NCI-H1105 (cell line): ENCODE measurements at places on chromosomes 12 and 14.

- DNase-seq: no peak
These were observed 2.9 kb upstream of the CACNA1C start for GRCh38 chr12:2049604-2050540.

DNA sequence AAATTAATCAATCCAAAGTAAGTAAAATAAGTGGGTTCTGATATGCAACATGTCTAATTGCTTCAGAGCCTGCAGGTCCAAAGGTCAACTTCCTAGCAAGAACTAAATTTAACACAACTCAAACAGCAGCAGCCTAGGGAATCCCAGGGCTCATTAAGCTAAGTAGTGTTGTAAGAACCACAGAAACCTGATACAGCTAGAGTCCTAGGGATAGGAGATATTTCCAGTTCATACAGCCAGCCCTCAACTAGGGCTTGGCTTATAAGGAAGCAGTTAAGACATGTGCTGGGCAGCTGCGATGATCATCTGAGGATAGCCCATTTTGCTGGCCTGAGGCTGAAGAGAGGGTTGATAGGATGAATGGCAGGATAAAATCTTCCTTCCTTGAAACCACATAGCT, at the start of gene OR4Q3:
Gene OR4Q3, plus strand, starts transcription at position 316 of the 400 bp plus-strand sequence.
- DNase-seq: no peak

GRCh38 chr12:6613015-6613775, 6.0 kb upstream of the CHD4 start:
- DNase-seq: peak; percentile 97

DNA sequence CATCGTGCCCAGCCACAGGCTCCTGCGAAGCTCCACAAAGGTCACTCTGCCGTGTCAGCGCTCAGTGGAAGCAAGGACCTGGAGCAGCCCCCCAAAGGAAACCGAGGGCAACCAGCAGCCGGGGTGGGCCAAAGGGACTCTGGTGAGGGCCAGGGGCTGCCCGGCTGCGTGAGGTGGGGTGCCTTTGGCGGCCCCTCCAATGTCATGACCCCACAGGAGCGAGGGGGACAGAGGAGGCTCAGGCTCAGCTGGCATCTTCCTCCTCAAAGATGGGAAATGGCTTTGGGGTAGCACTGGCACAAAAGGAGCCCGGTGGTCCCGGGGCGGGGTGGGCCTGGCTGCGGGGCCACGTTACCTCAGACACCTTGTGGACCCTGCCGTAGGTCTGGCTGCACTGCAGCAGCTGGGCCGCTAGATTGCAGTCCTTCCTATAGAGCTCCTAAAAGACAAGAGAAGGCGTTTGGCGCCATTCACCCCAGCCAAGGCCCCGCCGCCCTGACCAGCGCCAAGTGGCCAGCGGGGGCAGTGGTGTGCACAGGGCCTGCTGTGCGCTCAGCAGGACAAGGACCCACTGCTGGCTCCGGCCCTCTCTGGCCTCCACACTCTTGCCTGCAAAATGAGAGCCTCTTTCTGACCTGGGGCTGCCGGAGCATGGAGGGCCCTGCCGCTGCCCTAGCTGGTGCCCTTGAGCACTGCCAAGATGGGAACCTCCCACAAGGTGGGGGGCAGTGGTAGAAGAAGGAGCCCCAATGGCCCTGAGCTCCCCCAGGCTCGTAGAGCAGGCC, 46.9 kb downstream of the BEGAIN start:
- no peak for DNase-seq

- no peak for DNase-seq
These were observed 4.9 kb upstream of the RNASE1 start for GRCh38 chr14:20807304-20808161.

DNA sequence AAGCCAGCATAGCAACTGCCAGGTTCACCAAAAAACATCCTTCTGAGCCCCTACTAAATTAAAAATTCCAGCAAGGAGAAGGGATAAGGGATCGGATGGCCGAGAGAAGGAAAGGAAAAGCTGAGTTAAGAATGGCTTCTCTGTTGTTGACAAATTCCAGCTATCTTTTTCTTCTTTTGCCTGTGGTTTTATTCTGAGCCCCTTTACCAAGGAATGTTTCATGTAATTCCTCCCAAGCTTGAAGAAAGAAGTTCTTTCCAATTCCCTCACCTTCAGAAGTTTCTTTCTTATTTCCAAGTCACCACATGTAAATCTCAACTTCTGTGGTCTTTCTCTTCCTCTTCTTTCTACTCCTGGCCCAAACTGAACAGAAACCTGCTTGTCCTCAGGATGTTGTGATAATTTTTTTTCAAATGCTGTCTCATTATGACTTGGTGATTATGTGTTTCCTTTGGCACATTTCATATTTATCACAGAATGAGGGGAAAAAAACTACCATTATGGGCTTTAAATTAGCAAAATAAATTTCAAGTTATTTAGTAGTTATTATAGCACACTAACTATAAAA, 40.0 kb downstream of the FGD6 start:
- DNase-seq: no peak

DNA sequence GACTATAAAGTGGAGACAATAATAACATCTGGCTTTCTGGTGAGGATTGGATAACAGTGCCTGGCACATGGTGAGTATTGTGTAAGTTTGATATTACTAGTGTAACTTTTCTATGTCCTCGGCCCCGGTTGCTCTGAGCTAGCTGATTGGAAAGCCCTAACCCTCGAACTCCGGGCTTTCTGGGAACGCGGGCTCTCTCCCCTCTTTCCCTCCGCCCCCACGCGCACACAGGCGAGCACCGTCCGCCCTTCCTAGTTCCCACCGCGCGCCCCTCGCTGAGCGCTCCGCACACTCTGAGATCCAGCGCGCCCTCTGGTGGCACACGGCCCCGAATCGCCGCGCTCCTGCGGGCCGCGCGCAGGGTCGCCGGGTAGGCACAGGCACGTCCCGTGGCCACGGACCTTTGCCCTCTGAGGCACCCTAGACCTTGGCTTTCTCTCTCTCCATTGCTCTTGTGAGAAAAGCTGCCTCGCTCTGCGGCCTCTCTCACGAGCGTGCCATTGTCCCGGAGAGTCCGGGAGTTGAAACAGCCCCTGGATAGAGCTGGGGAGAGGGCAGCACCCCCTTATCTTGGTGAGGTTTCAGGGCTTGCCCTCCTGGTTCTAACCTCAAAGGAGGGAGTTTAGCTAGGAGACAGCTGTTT, 23.2 kb upstream of the ESRRB start:
- peak; percentile 61 for DNase-seq

- no peak for DNase-seq
These were observed 7.9 kb downstream of the DYNC1H1 start for GRCh38 chr14:101972126-101972866.

GRCh38 chr12:89752341-89752740, 43.7 kb upstream of the ATP2B1 start:
- DNase-seq: no peak

DNA sequence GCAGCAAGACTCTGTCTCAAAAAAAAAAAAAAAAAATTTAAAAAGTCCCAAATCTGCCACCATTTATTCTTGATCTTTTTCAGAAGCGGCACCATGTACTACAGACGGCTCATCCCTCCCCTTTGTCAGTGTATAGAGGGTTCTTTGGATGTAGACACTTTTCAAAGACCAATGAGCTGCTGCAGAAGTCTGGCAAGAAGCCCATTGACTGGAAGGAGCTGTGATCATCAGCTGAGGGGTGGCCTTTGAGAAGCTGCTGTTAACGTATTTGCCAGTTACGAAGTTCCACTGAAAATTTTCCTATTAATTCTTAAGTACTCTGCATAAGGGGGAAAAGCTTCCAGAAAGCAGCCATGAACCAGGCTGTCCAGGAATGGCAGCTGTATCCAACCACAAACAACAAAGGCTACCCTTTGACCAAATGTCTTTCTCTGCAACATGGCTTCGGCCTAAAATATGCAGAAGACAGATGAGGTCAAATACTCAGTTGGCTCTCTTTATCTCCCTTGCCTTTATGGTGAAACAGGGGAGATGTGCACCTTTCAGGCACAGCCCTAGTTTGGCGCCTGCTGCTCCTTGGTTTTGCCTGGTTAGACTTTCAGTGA, 6.5 kb upstream of the ACACB start:
- DNase-seq: no peak

GRCh38 chr14:21233457-21234076, 35.7 kb downstream of the HNRNPC start:
- no peak for DNase-seq

DNA sequence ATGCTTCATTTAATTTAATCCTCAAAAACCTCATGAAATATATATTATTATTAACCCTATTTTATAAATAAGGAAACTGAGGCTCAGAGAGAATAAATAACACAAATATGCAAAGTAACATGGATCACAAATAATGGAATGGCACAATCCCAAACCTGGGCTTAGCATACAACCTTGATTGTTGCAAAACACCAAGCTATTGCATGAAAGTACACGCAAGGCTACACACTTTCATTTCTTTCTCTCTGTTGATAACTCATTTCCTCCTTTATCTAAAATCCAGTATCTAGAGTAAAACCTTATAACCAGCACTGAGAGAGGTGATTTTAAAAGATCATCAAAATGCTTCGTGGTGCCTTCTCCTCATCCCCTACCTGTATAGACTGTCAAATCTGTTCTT, 2.8 kb upstream of the DAAM1 start:
- no peak for DNase-seq

- DNase-seq: peak; percentile 45
These were observed 44.7 kb downstream of the PALS1 start for GRCh38 chr14:67285876-67286452.

DNA sequence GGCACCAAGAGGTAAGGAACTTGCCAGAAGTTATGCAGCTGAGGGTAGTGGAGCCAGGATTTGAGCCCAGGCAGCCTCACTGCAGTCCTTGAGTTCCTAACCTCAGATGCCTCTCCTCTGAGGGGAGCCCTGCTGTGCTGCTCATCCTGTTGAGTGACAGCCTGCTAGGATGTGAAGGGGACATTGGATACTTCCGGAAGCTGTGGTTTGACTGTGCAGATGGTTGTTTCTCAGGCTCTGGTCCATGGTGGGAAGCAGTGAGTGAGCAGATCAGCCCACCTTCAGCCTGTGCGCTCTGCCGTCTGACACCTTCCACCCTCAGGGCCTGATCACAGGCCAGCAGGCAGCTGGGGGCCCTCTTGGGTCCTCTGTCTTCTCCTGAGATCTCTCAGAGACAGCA, 253.2 kb downstream of the CACNA1C start:
- DNase-seq: no peak

- DNase-seq: no peak
These were observed 43.7 kb downstream of the GRIN2B start for GRCh38 chr12:13937735-13938134.

GRCh38 chr14:50704454-50705010, 36.4 kb upstream of the SAV1 start:
- DNase-seq: no peak

DNA sequence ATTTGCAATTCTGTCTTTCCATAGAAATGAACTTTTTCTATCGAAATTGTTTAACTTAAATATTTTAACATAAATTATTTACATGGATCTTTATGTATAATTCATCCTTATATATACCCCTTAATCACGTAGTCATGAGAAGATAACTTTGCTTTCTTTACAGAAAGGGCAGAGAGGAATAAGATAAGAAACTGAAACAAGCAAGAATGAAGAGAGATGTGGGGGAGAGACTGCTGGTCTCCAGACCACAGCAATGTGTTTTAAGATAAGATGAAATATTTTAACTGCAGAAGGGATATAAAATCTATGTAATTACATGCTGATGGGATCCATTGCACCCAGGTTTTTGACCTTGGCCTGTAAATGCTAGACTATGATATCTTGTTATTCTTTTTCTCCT, 34.7 kb upstream of the DNM1L start:
- DNase-seq: no peak

DNA sequence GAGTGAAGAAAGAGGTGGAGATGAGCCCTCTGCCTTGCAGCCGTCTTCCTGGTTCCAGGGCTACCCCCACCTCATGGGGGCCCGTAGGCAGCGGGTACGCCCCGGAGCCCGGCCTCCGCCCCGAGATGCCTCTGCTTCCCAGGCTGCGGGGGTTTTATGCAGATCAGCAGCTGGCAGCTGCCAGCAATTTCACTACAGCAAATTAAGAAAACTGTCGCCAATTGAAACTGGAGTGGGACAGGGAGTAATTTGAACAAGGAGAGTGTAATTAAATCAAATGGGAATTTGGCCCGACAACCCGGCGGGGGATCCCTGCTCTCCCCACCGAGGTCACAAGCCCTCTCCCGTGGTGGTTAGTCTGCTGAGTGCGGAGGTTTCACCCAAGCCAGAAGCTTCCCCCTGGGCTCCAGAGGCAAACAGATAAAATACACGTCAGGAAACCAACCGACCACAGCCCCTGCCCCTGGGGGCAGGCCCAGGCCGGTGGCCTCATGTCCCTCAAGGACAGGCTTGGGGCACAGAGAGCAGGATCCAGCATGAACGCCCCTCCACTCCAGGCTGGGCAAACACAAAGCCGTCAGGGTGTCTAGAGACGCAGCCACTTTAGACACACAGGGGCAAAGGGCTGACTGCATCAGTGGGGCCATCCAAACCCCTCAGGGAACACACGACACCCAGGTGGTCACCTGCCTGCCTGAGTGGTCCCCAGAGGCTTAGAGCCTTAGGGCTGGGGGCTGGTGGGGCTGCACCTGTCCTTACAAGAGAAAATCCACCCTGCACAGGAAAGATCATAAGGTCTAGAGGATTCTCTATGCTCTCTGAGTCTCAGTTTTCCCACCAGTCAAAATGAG, 53.8 kb downstream of the TESC start:
- DNase-seq: peak; percentile 94

GRCh38 chr12:54359762-54360351, 4.4 kb downstream of the GPR84 start:
- DNase-seq: no peak

DNA sequence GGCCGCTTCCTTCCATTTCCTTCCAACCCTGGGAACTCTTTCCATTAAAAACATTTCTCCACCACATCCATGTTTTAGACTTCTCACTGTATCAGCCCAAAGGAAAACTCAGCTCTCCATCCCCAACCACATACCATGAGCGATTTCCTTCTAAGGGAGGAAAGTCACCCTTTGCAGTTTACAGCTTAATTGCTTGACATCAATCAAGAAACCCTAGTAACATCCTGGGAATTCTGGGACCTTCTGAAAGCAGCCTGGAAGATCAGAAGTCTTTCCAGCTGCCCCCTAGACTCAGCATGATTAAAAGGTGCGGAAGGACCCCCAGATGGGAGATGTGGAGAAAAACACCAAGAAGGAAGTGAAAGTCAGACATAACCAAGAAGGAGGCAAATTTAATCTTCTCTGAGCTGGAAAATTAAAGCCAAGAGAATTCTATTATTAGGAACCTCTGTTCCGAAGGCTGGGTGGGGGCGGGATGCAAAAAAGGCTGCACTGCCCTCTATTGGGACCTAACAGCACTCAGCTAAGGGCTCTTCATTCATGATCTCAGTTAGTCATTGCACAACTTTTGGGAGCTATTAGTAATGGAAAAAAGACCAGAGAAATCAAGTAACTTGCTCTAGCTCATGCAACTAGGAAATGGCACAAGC, 73.3 kb upstream of the PLXNC1 start:
- no peak for DNase-seq
